ENCODE measurements at places on chromosomes 7 and 10.
A peak's percentile ranks its signal among the peaks of the same experiment; 100 is the strongest.

GRCh38 chr7:44396931-44397545 is 71.6 kb upstream of the CAMK2B start:
- DNase-seq = no peak

DNA sequence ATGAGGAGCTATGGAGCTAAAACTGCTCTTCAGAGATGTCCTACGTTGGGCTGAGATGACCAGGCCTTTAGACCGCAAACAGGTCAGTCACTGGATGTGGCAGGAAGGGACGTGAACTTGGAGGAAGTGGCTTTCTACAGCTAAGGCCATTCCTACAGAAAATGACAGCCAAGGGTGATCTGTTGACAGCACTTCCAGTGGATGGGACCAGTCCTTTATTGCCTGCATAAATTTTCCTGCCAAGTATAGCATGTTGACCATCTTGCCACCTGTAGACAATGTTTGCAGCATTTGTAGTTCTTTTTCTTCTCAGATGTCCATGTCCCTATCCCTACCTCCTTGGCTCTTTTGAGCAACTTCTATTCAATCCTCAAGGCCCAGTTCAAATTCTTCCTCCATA is 3.4 kb downstream of the LIPM start:
- no peak for DNase-seq

- DNase-seq = no peak
These were observed 202.8 kb upstream of the KCND2 start for GRCh38 chr7:120070201-120070600.

GRCh38 chr7:78769481-78770101 is 683.9 kb downstream of the MAGI2 start:
- no peak for DNase-seq

DNA sequence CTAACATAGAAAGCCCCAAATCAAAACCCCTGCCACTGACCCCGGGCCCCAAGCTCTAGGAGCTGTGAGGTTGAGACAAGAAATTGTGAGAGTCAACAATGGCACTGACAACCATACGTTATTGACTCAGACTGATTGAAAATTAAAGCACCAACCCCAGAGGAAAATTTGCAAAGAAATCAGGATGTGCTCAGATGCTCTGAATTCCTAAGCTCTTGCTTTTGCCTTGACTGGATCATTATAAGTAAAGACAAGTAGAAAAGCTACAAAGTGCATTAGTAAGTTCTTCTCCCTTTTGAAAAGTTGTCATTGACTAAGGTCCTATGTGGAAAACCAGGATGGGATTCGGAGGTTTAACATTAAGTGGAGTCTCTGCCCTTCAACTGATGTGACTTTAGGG is 130.2 kb downstream of the SAMD9 start:
- DNase-seq = no peak

- no peak for DNase-seq
These were observed 37.5 kb downstream of the TNS3 start for GRCh38 chr7:47544416-47544815.

- DNase-seq = no peak
These were observed 5.1 kb downstream of the DDIT4 start for GRCh38 chr10:72278668-72279393.

DNA sequence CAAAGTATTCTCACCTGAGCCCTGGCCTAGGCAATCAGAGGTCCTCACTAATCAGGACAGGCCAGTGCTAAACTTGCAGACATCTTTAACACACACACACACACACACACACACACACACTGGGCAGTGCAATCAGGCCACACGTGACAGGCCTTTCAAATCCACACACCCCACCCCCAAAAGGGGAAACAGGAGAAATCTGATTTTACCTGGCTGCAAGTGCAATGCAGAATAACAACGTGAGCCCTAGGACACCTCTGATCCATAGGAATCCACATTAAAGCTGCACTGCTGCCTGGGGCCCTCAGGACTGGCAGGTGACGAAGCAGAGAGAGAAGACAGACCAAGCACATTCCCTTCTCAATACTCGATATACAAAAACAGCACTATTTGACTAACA is 218.9 kb downstream of the FAM107B start:
- no peak for DNase-seq

- DNase-seq = no peak
These were observed 204.0 kb downstream of the AHR start for GRCh38 chr7:17502213-17503060.

DNA sequence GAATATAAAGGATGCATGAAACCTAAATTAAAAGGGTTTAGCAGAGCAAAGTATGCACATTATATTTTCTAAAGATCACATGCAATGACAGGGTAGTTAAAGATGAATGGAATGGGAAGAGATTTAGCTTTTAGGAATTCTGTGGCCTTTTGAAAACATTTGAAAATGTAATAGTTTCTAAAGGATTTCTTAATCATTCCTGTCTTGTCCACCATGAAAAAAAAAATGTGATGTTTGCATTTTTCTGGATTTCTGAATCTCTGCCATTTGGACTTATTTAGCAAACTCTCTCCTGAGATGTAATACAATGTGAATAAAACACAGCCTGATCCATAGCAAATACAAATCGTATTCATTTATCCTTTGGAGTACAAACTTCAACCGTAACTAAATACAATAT is 126.6 kb upstream of the RAB11FIP2 start:
- no peak for DNase-seq

GRCh38 chr7:117612637-117613036 is 132.8 kb downstream of the CFTR start:
- DNase-seq = no peak

DNA sequence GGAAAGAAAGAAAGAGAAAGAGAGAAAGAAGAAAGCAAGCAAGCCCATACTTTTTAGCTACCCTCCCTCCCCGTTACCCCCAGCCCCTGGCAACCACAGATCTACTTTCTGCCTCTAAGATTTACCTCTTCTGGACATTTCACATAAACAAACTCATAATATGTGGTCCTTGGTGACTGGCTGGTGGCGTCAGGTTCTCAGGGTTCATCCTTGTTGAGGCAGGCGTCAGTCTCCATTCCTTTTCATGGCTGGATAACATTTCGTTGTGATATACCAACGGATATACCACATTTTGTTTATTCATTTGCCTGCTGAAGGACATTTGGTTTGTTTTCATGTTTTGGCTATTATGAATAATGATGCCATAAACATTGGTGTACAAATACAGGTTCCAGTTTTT is 30.5 kb downstream of the CDH23 start:
- DNase-seq = no peak

DNA sequence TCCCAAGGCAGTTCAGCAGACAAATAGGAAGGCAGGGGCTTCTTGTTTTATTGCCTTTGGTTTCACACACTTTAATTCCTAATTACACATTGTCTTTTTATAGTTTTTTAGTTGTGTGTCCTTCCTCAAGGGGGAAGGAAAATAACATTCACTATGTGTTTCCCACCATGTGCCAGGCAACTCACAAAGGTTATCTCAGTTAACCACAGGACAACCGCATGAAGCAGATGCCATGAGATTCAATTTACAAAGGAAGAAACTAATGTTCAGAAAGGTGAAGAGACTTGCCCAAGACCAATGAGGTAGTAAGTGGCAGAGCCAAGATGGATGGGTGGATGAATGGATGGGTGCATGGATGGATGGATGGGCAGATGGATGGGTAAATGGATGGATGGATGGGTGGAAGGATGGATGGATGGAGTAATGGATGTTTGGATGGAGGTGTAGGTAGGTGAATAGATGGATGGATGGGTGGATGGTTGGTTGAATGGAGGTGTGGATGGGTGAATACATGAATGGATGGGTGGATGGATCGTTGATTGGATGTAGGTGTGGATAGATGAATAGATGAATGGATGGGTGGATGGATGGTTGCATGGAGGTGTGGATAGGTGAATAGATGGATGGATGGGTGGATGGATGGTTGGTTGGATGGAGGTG is 77.9 kb downstream of the ARHGAP22 start:
- DNase-seq = no peak

DNA sequence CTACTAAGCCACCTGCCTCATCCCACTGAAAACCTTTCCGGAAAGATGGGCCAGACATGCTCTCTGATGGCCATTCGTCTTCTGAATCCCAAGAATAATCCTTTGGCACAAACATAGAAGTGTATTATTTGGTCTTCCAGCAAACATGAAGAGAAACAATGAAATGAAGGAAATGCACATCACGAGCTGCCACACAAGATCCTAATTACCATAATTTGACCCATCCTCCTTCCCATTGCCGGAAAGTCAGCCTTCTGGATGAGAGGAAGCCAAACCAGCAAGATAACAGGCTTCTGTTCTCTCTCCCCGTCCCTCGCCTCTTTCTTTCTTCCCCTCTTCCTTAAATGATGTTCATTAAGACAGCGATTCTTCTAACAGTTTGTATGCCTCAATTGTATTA is 218.9 kb upstream of the KMT2E start:
- no peak for DNase-seq

GRCh38 chr10:22816298-22816653 is 101.9 kb upstream of the PIP4K2A start:
- peak; percentile 69 for DNase-seq

- DNase-seq = no peak
These were observed 231.5 kb upstream of the NRP1 start for GRCh38 chr10:33566001-33566400.

DNA sequence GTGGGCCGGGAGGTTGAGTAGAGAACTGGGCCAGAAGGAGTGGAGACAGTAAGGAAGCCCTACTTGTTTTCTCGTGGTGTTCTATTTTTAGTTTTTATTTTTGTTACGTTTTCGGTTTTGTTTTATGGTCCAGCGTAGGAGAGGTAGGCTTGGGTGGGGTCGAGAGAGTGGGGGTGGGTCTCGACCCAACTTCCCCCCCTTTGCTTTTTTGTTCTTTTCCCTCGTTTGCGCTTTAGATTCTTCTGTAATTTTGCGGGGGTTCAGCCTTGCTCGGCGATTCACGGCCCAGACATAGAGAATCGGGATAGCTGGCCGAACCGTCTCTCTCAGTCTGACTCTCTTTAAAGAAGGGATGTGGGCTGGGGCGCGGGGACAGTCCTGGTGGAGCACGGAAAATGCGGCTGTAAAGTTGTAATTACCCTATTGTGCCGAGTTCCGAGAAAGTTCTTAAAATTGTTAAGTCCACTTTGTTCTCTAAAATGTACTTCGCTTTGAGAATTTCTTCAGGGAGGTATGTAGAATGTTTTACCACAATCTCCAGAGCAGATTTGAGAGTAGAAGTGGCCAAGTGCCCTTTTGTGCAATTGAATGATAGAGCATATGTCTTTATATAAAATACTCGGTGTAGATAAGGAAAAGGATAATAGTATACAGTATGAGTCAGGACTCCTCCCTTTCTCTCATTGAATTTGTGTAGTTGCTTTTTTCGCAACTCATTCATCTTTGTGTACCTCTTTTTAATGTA is 816 bp downstream of the DMTF1 start:
- DNase-seq = peak; percentile 74

GRCh38 chr7:34260279-34260678 is 354.9 kb downstream of the BMPER start:
- DNase-seq = peak; percentile 14

DNA sequence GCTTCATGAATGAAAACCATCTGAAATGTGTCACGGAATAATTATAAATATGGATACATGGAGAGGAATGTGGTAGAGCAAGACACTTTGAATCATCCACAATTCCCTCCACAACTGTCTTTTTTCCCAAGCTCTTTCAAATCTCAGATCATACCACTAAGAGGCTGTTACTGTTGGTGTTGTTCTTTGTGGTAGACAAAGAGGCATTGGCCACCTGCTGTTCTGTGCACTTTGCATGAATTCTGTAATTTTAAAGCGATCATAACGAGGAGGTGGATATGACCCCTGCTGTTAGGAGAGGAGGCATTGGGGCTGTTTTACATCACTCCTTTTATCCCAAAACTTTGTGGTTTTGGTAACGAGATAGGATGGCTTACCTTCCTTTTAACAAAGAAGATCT is 141.2 kb upstream of the KLF6 start:
- no peak for DNase-seq
